Stimulated activated CD8-positive, alpha-beta memory T cell treated with anti-CD3 and anti-CD28 coated beads, Interleukin-7, amount 100 ng/mL, for 4 hours (primary cell): ENCODE measurements at places on chromosomes 3 and 15.
A peak's percentile ranks its signal among the peaks of the same experiment; 100 is the strongest.

GRCh38 chr3:15978801-15979200 lies 181.0 kb upstream of the ANKRD28 start:
- DNase-seq, result no peak

- DNase-seq, result no peak
Observed at GRCh38 chr3:129827765-129828164, 65.7 kb downstream of the TMCC1 start.

DNA sequence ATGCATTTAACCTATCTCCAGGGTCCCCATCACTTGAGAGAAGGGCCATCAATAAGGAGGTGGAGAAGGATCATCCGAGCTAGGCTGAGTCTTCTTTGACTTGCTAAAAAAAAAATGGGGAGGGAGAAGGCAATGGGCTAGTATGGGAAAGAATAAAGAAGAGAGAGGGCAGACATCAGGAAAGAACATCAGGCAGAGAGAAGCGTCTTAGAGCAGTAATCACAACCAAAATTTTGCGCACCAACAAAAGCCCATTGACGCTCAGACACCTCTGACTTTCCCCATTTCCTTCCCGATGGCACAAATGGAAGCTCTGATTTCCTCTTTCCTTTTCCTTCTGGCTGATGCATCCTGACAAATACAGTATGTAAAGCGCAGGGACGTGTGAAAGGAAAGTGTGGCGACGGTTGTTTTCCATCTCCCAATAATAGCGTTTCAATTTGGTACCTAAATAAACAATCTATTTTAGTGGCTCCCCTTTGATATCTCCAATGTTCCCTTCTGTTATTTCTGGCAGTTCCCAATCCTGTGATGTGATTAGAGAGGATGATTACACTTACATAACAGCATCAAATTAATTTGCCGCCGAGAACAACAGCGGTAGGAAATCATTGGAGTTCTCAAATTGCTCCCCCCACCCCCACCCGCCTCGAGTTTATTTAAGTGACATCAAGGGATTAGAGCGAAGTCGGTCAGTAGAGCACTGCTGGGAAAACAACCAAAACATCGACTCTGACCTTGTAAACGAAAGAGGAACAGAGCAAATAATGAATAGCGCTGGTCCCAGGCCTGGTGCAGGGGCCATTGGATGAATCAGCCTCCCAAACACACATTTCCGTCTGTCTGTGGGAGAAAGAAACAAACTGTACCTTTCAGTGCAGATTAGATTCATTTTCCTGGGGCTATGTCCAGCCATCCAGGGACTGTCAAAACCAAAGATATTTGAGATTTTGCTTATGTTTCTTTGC lies 273.3 kb upstream of the ICE2 start:
- no peak for DNase-seq

DNA sequence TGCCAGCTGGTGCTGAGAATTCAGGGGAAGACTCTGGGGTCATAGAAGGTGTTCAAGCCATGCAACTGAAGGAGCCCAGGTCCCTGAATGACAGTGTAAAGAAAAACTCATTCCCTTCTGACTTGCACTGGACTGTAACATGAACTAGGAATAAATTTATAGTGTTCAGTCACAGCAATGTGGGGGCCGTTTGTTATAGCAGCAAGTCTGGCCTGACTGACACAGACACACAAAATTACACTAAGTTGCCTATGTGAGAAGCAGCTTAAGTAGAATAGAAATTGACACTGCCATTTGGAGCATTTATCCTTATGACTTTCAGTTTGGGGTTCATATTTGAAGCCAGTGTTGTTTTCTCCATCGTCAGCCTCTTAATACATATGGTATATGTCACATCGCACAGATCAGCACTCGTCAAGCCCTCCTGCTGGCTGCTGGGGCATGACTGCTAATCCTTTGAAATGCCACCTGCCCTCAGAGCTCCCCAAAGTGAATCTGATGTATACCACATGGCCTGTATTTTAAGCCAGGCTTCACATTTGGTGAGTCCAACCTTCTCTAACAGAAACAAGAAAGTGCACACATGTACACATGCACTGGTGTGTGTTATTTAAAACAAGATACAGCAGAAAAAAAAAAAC lies 17.1 kb upstream of the HEG1 start:
- DNase-seq, result no peak

DNA sequence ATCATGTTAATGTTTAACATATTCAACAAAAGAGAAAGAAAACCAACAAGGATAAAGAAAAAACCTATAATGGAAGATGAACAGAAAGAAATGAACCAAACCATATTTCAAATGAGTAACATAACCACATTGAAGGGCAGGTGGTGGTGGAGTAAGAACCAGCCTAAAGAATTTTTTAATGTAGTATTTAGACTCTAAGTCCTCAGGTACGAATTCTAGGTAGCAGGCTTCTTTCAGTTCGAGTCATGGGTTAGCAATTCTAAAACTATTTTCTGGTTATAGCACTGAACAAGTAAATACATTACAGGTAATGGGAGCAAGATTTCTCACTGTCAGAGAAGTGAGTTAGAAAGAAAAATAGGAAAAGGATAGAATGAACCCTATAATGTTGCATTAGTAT lies 24.4 kb downstream of the DCBLD2 start:
- no peak for DNase-seq

DNA sequence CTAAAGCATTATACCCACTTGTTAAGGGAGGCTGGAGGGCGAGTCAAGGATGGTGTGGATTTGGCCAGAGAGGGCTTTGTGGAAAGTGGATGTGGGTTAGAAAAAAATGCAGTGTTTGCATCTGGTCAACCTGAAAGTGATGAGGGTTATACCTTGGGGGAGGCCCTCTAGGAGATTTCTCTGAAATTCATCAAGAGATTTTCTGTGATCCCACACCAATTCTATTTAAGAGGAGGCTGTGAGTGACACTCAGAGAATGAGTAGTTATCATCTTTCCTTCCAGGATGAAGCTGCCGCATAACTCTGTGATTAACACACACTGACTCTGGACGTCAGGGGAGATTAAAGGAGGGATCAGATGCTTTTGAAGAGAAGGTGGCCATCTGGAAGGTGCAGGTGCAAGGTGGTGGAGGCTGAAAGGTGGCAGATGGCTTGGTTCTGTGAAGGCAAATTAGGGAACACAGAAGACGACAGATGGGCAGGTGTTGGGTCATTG lies 54.8 kb downstream of the ANAPC13 start:
- DNase-seq, result no peak

- DNase-seq, result no peak
Observed at GRCh38 chr3:45171283-45171682, 25.1 kb upstream of the CDCP1 start.

GRCh38 chr3:53180305-53181023 lies 19.5 kb downstream of the PRKCD start:
- DNase-seq, result no peak

DNA sequence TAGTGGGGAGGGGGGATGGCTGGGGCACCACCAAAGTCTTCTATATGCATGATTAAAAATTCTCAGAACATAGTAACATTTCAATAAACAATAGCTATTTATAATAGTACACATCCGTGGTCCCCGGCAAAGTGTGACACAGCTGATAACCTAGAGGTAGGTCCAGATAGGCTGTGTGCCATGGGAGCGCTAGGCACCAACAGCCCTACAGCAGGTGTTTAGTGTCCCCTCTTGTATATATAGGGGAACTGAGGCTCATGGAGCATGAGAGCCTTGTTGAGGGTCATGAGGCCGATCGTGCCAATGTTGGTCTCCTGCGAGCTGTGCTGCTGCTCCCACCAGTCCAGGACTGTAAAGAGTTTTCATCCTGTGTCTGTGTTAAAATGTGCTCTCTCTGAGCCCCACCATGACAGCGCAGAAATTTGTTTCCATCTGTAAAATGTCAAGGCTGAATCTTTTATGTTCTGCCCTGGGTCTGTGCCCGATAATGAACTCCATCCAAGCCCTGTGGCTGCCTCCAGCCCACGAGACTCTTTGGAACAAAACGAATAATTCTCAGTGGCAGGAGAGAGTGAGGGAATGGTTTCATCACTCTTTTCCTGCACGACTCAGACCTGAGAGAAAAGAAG lies 14.5 kb downstream of the TMEM158 start:
- no peak for DNase-seq

- DNase-seq, result no peak
Observed at GRCh38 chr3:177744873-177745606, 547.8 kb upstream of the TBL1XR1 start.

DNA sequence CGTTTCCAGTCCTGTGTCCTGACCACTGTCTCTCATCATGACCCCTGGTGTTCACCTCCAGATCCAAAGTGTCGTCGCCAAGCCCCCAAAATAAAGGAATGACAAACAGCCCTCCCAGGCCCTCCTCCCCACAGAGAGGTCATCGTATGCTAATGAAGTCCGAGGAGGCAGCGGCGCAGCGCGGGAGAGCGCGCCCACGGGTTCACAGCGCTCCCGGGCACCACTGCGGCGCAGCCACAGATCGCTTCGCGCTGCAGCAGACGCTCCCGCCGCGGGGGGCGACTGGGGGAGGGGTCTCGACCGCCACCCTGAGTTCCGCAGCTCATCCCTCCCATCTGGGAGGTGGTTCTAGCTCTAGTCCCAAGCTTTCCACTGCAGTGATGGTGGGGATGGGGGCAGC lies 1.3 kb downstream of the DGKG start:
- no peak for DNase-seq

DNA sequence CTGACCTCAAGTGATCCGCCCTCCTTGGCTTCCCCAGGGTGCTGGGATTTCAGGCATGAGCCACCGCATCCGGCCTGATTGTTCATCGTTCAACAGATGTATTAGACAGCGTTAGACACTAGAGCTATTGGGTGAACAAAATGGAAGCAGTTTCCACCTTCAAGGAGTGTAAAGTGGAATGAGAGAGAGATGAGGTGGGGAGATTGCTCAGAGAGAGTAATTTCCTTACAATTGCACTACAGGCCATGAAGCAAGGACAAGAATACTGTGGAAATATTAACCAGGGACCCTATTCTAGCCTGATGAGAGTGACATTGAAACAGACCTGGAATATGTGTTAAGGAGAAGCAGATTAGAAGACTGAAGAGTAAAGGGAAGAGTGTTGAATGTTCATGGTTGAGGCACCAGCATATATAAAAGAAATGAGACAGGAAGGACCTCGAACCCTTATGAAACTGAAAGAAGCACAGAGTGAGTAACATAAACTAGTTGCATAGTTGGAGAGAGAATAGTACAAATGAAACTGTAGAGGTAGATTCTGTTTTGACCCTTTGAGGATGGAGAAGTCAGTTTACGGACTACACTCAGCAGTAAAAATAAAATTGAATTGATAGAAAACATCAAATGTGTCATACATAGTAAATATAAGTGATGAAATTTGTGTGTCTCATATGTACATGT lies 7.2 kb downstream of the RTF1 start:
- no peak for DNase-seq

- no peak for DNase-seq
Observed at GRCh38 chr3:54781728-54782127, 146.1 kb downstream of the LRTM1 start.

DNA sequence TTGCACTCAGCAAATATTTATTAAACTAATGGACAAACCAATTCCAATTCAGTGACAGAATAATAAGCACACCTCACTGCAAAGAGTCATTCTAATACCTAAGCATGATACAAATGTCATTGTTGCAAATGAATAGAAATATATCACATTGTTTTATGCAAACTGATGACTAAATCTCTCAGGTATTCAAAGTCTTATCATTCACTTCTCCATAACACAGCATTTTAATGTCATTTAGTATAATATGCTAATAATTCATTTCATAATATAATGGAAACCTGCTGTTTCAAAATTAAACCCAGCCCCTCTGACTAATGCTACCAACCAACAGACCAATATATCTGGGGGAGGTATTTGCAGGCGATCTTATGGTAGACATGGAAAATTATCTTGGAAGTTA lies 71.8 kb downstream of the FGF7 start:
- no peak for DNase-seq

DNA sequence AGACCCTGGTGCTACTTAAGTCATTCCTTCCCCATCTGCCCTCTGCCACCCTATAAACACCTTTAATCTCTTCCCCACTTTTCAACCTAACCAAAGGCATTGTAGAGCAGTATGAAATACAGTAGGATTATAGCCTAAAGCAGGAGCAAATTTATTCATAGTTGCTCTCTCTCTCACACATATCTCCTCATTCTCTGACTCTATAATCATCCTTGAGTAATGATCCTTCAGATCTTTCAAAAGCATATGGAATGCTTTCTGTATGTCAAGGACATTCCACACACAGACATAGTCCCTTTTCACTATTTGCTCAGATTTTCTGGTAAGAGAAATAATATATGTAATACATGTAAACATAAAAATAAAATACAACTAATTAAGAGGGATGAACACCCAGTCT lies 54.1 kb downstream of the TRPC1 start:
- no peak for DNase-seq

DNA sequence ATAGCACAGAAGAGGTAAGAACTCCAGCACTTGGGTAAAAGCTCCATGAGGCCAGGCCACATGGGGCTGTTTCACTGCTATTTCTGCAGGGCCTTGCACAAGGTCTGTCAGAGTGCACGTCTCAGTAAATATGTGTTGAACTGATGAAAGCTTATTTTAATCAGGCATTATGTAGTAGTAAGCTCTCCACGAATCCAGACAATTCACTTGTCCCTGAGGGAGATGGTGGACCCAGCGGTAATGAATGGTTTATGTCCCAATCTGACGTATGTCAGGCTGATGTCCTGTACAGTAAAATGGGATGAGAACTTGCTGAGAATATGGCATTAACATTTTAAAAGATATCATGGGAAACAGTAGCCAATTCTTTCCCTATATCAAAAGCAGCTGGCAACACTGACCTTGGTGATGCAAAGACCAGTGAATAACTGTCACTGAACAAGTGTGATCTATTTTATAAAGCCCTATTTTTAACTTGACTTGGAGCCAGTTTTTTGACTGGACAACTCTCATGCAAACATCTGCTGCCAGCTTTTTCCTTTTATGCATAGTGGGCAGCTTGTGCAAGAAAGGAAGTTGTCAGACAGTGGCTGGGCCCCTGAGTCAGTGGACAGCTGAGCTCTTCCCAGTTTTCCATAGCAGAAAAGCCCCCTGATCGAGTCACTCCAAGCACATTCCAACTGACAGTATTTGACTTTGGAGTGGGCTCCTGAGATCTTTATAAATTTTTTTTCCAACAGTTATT lies 519.8 kb upstream of the MDFIC2 start:
- no peak for DNase-seq

GRCh38 chr3:160133757-160134156 lies 91.5 kb upstream of the C3orf80 start:
- no peak for DNase-seq

- no peak for DNase-seq
Observed at GRCh38 chr3:157572559-157573270, 69.5 kb upstream of the VEPH1 start.

GRCh38 chr15:49622561-49622960 lies 1.7 kb downstream of the DTWD1 start:
- no peak for DNase-seq

GRCh38 chr15:59115047-59115446 lies 10.1 kb downstream of the CCNB2 start:
- DNase-seq, result no peak

DNA sequence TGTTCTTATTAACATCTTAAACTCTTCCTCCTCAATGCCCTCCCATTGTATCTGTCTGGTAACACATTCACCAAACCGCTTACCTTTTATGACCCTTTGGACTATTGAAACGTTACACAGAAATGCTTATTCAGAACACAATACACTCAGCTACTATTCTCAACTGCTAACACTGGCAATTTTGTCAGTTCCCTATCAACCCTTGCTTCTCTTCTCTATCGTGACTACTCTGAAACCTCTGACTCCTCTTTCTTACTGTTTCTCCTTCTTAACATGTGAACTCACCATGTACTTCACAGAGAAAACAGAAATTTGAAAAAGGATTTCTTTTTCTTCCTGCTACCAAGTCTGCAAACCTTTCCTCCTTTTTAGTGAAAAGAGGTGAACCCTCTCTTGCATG lies 232.9 kb upstream of the GPR149 start:
- DNase-seq, result no peak

- DNase-seq, result peak; percentile 33
Observed at GRCh38 chr3:13069495-13069894, 3.7 kb downstream of the IQSEC1 start.
